ENCODE measurements at places on chromosomes 16 and 17. TPM values are rescaled to one million over a fixed set of nuclear protein-coding genes. Genes with fewer than 3 reads are reported as not detected.

DNA sequence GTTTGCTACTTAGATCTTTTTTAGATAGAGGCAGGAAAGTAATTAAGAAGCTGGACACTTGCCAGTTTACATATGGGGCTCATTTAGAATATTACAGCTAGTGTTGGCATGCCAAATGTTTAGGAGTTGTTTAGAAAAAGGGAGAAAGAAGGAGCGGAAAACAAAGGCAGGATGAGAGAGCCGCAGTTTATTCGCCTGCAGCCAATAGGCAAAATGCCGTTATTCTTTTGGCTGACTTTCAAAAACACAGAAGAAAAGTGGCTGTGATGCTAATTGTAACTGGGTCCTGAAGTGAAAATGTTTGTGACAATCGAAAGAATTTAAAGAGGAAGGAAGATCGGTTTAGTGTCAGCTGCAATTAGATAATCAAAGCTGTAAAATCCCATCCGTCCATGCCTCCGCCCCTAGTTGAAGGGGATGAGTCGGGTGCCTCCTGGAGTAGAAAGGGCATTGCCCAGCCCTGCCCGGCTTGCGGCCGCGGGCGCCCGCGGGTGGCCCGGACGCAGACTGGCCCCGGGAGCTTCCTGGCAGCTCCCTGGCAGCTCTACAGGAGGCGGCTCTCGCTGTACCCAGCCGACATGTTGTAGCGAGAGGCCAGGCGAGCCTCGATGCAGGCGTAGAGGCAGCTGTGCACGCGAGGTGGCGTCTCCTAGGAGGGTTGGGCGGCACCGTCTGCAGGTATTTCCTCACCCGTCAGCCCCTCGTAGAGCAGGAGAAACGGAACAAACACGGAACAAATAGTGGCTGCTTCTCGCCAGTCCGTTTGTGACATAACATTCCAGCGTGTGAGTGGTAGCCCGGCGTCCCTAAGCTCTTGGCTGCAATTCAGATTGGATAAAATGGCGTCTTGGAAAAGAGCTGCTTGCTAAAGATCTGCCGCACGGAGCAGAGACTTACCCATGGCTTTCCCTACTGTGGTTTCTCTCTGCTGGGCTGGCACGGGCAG, 82.2 kb downstream of the TNRC6C start:
- no peaks in the 10 kb centered on the region for H3K36me3 ChIP-seq
- peak overlapping the region; percentile 93 for H3K27ac ChIP-seq
- DNase-seq = peak; percentile 80
- peak overlapping the region; percentile 26 for H3K4me3 ChIP-seq
- peaks cover 30% of the 10 kb centered on the region for H3K4me1 ChIP-seq

DNA sequence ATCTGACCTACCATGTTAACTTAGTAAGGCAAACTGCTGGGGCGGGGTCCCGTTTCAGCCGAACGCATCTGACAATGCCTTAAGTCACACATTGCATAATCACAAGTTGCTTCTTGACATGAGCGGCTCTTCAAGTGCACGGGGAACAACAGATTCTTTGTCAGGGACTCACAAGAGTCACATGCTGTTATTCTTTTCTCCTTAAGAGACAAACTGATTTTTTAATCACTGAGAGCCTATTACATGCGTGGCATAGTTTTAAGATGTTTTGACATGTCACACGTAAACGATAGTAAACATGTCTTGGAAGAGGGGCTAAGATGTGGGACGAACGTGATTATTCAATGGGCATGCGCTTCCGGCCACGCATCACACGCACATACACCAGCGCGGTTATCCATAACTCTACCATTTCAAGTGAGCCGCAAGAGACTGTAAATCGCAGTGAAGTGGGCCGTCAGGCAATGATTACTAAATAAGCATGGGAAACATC, 63.4 kb downstream of the ADCY9 start:
- H3K27me3 ChIP-seq = no peaks in the 10 kb centered on the region
- peak; percentile 74 for DNase-seq
- no peak overlapping the region for H3K4me3 ChIP-seq

DNA sequence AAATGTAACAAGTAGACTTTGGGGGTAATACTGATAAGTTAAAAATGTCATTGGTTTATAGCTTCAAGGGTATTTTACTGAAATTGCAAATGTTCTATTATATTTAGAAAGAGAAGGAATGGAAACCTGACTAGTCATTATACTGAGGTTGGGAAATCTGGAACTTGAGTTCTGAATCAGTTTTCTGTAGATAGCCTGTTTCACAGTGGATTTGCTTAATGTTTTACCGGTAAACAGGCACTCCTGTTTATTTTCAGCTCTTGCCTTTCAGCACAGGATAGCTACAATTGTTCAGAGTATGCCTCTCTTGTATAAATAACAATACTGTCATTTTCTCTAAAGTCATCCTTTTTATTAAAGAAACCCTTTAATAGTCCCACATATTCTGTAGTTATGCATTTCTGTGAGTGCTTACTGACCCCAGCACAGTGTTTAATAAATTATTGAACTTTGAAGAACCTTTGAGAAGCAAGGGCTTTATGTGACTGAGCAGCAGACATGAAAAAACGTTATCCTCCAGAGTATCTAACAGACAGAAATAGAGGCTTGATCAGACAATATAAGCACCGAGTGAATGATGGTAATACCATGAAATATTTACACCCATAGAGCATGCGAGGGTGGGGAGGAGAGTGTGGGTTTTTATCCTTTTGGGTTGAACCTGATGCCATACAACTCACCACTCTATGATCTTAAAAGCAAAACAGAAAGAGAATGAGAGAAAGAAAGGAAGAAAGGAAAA, 58.2 kb downstream of the FTO start:
- no peaks in the 10 kb centered on the region for H3K4me1 ChIP-seq
- no peak overlapping the region for H3K4me3 ChIP-seq
- no peak for DNase-seq

GRCh38 chr17:82022981-82023446, at the start of gene LRRC45:
TSS of gene LRRC45 (plus strand) at chr17:82023305. CDS start at chr17:82023644, 339 bp downstream.
- no peaks in the 10 kb centered on the region for H3K36me3 ChIP-seq
- peaks cover 27% of the 10 kb centered on the region for H3K4me1 ChIP-seq
- peak within 1 kb of the TSS; percentile 84 for H3K27ac ChIP-seq
- DNase-seq = peak; percentile 100

DNA sequence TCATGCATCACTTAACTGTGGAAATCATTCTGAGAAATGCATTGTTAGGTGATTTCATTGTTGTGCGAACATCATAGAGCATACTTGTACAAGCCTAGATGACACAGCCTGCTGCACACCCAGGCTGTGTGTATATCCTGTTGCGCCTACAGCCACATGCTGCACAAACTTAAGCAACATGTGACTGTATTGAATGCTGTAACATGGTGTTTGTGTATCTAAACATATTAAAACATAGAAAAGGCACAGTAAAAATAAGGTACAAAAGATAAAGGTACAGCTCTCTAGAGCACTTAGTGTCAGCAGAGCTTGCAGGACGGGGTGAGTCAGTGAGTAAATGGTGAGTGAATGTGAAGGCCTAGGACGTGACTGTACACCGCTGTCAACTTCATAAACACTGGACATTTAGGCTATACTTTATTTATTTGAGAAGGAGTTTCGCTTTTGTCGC, 11.9 kb downstream of the FOXK2 start:
- DNase-seq = no peak
- H3K27ac ChIP-seq = peak overlapping the region; percentile 35
- H3K4me3 ChIP-seq = no peak overlapping the region
- peaks cover 95% of the 10 kb centered on the region for H3K4me1 ChIP-seq
- no peaks in the 10 kb centered on the region for H3K27me3 ChIP-seq
- H3K36me3 ChIP-seq = no peaks in the 10 kb centered on the region

GRCh38 chr16:24540602-24541210, 1.3 kb downstream of the RBBP6 start:
- peak overlapping the region; percentile 99 for H3K4me3 ChIP-seq
- no peaks in the 10 kb centered on the region for H3K36me3 ChIP-seq
- H3K27me3 ChIP-seq = no peaks in the 10 kb centered on the region

GRCh38 chr16:27230562-27231001, 27.3 kb downstream of the KDM8 start:
- peaks cover 14% of the 10 kb centered on the region for H3K36me3 ChIP-seq
- H3K4me3 ChIP-seq = no peak overlapping the region
- H3K27ac ChIP-seq = no peak overlapping the region
- H3K27me3 ChIP-seq = no peaks in the 10 kb centered on the region
- DNase-seq = no peak

DNA sequence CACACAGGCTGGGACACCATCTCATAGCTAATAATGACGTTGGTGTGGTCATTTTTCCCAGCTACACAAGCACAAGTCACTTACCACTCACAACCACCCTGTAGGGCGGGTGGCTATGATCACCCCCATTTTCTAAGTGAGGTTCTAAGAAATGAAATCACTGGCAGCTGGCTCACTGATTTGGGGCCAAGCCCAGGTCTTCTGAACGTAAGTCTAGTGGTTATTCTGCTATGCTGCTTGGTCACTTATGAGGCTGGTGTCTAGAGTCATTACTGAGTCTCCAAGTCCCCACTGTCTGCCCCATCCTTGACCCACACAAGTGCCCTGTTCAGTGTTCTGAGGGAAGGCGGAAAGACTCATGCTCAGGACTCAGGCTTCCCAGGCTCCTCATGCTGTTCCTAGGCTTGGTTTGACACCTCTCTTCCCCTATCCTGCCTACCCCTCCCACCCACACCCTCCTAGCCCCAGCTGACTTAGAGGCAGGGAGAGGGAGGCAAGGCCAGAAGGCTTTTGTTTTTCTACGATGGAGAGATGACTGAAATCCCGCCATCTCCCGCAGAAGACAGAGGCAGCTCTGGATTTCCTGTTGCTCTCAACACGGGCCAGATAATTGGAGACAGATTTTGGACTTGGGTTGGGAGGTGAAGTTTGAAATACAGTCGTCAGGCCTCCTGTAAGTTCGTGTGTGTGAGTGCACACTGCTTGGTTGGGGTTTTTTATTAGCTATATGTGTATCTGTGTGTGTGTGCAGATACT, 32.2 kb downstream of the FZD2 start:
- H3K4me1 ChIP-seq = peaks cover 14% of the 10 kb centered on the region
- DNase-seq = no peak
- H3K27me3 ChIP-seq = no peaks in the 10 kb centered on the region
- no peaks in the 10 kb centered on the region for H3K36me3 ChIP-seq

DNA sequence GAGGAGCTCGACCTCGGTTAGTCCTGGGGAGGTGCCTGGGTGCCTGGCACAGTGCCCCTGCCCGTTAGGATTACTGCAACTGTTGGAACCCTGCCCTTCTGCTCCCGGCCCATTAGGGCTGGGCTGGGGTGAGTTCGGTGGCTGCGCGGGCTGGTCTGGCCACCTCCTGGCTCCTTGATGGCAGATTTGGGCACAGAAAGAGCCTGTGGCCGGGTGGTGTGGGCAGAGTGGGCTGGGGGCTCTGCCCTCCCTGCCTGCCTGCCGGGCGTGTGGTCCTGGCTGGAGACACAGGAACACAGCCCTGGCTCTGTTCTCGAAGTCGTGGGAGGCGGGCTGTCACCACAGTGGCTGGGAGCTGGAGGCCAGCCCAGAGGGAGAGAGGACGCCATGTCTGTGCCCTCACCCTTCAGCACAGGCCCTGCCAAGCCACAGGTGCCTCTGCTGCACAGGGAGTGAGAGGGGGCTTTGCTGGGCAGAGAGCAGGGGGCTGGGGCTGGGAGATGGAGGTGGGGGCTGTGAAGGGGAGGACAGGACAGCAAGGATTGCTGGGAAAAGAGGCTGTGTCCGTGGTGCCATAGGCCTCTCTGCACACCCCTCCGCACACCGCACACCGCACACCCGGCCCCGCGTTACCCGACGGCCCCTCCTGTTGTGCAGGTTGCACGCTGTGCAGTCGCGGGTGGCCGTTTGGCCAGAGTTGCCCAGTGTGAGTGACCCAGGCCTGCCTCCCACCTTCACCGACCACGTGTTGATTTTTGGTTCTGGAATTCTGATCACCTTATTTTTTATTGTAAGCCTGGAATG, 236.6 kb upstream of the GSE1 start:
- no peaks in the 10 kb centered on the region for H3K36me3 ChIP-seq
- no peaks in the 10 kb centered on the region for H3K27me3 ChIP-seq
- H3K27ac ChIP-seq = peak overlapping the region; percentile 93

DNA sequence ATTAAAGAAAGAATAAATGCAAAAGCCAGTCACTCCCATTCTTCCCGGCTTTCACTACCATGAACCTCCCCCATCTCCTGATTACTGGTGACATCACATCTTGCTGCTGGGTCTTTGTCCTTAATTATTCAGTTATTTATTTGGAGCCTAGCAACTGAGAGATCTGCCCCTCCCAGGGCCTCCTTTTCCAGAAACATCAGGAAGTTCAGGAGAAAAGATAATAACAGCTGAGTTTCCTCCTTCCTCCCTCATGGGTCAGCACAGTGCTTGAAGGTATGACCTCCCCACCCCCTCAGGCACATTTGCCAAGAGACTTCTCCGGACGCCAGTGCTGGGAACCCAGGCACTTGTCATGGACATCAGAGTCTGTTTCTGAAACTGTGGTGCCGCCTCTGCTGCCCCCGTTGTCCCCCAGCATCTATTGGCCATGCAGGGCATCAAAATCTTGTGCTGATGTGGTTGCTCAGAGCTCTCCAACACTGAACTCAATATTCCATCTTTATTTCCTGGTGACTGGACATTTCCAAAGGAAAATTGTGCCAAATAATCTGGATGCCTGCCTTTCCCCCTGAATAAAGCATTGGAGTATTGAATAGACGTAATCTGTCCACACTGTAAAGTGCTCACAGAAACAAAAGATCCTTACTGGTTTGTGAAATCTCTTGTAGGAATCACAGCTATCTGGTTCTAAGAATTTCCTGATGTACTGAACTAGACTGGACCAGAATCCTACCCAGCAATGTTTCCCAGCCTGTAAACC, 71.8 kb downstream of the ZNF18 start:
- no peak for DNase-seq
- no peak overlapping the region for H3K27ac ChIP-seq
- no peaks in the 10 kb centered on the region for H3K4me1 ChIP-seq
- no peaks in the 10 kb centered on the region for H3K27me3 ChIP-seq

GRCh38 chr17:39150104-39150634, 1.3 kb downstream of the PLXDC1 start:
- H3K27ac ChIP-seq = no peak overlapping the region
- H3K4me3 ChIP-seq = no peak overlapping the region
- H3K36me3 ChIP-seq = no peaks in the 10 kb centered on the region
- H3K27me3 ChIP-seq = peaks cover 9% of the 10 kb centered on the region
- peaks cover 28% of the 10 kb centered on the region for H3K4me1 ChIP-seq

Gene ALOX12
- total RNA-seq = not detected

Gene TMEM235
- total RNA-seq = not detected

Gene IGFALS
- total RNA-seq = 1.2 TPM

Gene OR1F1
- not detected for total RNA-seq

All from sigmoid colon (tissue), 7 donors.